ENCODE measurements at places on chromosomes 1 and 21.

GRCh38 chr21:10430005-10430404 lies 91.4 kb upstream of the TPTE start:
- DNase-seq, result no peak

DNA sequence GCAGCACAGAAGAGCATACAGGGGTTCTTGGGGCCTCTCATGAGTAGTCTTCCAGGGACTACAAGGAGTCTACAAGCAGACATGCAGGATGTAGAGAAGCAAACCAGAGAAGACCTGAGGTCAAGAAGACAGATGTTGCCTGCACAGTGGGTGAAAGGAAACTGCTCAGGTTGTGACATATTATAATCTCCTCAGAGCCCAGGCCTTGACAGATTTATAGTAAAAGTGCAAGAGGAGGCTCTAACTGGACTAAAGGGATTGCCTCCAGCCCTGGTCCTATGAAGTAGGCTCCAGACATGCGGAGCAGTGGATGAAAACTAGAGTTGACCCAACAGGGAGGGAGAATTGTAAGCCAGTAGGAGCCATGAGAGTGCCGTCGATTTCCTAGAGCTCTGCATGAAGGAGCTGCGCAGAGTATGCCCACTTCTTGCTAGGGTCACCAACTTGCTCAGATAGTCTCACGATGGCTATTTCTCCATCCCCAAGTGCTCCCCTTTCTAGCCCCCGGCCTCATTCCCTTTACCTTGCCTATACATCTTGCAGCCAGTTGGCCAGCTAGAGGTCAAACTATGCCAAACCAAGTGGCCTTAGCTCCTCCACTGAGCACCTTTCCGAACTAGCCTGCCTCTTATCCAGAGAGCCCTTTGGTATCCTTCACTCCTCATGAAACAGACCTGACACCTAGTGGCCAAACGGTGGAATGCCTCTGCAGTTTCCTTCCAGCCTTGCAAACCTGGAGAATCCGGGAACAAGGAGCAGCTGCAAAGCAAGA lies 36.2 kb upstream of the IPO9 start:
- peak; percentile 45 for DNase-seq

- no peak for DNase-seq
These were observed 47.6 kb downstream of the MDM4 start for GRCh38 chr1:204563780-204564179.

- no peak for DNase-seq
These were observed 79.6 kb upstream of the ZC3H12A start for GRCh38 chr1:37394574-37395464.

DNA sequence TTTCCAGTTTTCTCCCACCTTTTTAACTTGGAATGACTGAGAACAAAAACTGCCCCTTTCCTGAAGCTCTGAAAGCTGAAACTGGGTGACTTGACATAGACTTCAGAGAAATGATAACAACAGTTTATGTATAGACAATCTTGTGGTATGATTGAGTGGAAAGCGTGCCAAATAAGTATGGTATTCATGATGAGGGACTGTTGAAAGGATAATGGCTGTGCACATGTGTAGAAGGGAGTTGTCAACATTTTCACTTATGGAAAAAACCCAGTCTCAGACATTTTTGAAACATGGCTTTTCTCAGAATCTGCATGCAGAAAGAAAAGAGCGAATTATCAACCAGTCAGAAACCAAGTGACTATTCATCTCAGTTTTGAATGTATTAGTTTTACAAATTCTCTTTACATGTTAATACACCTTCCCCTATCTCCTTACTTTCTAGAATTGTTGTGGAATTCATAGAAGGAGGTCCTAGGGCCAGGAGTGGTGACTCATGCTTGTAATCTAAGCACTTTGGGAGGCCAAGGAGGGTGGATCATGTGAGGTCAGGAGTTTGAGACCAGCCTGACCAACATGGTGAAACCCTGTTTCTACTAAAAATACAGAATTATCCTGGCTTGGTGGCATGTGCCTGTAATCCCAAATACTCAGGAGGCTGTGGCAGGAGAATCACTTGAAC lies 261.2 kb downstream of the S1PR1 start:
- no peak for DNase-seq

GRCh38 chr1:65467536-65467935 lies 47.1 kb downstream of the LEPR start:
- no peak for DNase-seq

GRCh38 chr1:223748773-223749733 lies 36.7 kb downstream of the CAPN2 start:
- no peak for DNase-seq

DNA sequence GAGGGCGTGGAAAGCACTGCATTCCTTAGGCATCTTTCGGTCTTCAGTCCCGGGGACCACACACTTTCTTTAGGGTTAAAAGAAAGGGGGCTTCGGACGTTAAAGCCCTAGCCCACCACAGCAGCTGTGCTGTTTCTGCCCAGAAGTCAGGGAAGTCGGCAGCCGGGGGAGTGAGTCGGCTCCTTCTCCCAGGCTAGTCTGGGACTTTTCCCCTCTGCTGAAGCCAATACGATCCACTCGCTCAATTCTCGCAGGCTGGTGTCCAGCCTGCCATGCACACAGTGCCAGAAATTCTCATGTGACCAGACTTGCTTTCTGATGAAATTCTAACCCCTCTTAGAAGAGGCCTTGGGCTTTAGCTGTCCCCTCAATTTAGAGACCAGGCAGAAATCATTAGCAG lies 67.7 kb downstream of the BCAR3 start:
- DNase-seq, result peak; percentile 27

- DNase-seq, result no peak
These were observed 655 bp downstream of the COL6A1 start for GRCh38 chr21:45982092-45982757.

DNA sequence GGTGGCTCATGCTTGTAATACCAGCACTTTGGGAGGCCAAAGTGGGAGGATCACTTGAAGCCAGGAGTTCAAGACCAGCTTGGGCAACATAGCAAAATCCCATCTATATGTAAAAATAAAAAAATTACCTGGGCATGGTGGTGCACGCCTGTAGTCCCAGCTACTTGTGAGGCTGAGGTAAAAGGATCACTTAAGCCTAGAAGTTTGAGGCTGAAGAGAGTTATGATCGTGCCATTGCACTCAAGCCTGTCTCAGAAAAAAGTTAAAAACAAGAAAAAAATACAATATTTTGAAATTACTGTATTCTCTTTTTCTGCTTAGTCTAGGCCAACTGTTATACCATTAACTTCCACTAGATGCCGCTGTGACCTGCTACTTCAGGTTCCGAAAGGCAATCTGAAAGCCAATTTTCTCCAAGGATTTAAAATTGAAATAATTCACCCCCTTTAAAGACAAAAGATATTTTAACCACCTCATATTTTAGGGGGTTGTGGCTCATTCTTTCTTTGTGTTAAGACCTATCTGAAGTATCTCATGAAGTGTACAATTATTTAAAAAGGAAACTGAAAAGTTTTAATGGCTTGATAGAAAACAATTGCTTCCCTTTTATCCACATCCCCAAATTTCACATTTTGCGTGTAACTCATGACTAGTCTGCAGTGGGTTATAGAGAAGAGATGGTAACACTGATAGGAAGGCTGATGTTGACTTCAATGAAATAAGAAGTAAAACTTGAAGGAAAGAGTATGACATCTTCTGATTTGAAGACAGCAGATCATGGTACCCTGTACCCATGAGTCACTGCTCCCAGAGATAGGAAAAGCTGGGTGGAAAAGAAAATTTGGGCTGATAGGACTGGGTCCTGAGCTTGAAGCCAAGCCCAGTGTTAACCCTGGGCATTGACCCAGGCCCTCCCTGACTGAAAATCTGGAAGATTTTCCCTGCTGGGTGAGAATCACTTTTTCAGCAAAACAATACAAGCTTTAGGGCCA lies 24.4 kb upstream of the CLDN14 start:
- DNase-seq, result peak; percentile 23

DNA sequence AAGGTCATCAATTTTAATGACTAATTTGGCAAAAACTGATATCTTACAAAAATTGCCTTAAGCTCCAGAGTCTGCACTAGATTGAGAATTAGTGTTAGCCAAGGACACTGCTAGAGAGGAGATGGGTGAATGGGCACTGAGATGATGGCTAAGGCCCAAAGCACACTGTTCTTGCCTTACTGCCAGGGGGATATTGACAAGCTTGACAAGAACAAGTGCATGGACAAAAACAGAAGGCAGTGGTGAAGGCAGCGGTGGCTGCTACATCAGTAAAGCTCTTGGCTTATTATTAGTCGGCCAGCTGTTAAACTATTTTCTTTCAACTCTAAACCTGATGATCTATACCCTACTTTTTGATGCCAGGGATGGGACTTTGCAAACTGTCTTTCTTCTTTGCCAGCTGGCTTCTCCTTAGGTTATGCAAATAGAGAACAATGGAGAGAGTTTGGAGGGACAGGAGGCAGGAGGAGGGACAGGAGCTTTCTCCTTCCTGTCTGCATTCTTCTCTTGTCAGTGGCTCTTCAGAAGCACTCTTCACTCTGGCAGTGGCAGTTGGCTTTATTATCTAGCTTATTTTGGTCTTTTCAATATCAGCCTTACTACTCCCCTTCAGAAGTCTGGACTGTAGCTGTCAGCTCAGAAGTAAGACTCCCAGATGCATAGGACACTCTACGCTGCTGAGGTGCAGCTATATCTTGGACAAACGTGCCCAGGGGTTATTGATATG lies 853.5 kb upstream of the TMPRSS15 start:
- no peak for DNase-seq

DNA sequence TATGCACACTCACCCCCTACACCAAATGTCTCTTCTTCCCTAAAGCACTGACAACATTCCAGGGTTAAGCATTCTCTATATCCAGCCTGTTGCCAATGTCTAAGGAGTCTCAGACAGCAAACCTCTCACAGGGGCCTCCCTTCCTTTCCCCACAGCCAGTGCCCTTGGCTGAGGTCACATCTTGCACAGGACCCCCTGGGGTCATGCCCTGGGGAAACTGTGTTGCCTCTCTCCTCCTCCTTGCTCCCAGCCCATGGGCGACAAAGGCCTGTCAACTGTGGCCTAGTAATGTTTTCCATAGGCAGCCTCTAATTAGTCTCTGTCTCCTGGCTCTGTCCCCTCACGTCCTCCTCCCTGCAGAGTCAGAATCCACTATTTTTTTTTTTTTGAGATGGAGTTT lies 54.6 kb downstream of the NENF start:
- no peak for DNase-seq

DNA sequence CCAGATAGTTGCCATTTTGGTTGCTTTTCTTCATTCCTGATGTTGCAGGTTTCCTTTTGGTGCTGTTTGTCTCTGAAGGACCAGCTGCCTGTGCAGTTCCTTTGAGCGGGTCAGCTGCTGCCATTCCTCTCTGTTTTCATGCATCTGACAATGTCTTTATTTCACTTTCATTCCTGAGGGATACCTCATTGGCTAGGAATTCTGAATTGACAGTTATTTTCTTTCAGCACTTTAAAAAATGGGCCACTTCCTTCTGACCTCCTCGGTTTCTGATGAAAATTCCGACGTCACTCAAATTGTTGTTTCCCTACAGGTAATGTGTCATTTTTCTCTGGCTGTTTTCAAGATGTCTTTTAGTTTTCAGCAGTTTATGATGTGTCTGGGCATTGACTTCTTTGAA lies 24.8 kb downstream of the CCSAP start:
- DNase-seq, result no peak

GRCh38 chr1:7640350-7640749 lies 130.7 kb upstream of the VAMP3 start:
- DNase-seq, result no peak

GRCh38 chr1:234899041-234899729 lies 229.5 kb downstream of the TOMM20 start:
- peak; percentile 86 for DNase-seq

DNA sequence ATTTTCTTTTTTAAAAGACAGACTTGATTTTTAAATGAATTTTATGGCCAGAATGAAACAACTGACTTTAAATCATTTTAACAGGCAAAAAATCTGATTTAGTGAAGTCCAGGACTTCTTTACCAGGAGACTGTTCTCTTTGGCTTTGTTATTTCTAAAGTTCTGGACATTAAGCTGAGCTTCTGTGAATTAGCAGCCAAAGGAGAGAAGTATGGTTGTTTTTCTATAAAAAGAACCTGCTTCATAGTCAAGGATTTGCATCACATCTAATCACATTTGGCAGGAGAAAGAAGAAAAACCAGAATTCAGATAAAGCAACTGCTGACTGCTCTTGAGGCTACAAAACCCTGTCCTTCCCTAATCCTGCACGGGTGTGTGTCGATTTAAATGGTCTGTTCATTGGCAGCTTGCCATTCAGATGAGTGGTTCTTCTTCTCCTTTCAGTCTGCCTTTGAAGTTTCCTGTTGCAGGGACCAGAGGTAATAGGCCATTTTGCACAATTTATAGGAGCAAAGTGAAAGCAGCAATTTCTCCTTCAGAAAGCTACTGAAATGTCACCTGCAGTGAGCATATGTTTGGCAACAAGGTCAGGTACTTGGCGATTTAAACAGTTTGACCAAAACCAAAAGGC lies 215.4 kb downstream of the OLFM3 start:
- peak; percentile 65 for DNase-seq

DNA sequence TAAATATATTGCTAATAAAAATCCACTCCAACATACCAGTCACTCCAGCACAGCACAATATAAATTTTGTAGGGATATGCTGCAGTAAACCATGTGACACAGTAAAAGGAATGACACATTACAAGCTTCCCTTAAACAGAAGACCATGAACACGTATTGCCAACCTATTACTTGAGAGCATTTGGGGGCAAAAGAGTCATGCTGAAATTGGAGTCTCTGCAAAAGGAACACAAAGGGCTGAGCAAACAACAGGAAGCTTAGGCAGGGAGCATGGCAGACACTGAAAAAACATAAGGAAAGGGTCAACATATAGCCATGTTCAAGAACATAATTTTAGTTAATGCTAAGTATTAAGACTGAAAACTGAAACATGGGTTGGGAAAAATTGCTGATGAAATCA lies 214.5 kb downstream of the SMYD3 start:
- DNase-seq, result peak; percentile 14

DNA sequence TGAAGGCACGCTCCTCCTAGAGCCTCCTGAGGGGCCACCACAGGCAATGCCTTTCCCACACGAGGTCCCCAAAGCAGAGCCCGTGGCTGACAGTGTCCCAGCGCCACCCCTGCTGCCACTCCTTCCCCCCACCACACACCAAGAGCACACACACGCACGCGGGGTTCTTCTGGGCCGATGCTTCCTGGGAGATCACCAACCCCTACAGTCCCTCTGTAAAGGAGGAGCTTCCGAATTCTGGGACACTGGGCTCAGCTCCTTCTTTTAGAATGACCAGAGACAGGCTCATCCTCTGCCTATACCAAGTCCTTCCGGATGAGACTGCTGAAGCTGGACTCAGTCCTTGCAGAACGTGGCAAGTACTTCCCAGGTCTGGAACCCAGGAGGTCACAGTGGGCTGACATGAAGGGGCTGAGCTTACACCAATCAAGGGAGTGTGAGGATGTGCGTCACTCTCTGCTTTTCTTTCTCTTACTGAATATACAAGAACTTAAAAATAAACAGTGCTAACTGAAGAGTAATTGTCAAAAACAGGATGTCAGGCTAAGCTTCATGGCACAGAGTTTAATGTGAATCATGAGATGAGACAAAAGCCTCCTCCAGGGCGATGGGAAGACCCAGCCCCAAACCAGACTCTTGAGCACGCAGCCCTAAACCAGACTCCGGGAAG lies 12.7 kb downstream of the SSU72 start:
- DNase-seq, result no peak
